GM10248 (cell line): ENCODE measurements at places on chromosomes 1 and 21.

DNA sequence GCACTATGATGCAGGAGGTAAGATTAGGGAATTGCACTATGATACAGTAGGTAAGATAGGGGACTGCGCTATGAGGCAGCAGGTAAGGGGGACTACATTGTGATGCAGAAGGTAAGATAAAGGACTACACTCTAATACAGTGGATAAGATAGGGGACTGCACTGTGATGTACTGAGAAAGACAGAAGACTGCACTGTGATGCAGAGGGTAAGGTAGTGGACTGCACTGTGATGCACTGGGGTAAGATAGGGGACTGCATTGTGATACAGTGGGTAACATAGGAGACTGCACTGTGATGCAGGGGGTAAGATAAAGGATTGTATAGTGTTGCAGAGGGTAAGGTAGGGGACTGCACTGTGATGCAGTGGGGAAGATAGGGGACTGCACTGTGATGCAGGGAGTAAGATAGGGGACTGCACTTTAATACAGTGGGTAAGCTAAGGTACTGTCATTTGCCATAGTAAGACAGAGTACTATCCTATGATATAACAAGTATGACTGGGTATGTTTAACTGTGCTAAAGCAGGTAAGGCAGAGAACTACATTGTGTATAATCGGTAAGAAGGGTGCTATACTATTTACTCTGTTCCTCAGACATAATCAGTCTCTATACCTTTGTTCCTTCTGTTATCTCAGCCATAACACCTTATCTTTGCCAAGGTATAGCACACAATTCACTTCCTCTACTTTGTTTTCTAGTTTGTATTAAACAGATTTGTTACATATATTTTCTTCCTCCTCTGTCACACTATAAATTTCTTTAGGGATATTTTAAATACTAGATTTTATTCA lies 208.5 kb downstream of the BARHL2 start:
- no peak for DNase-seq

DNA sequence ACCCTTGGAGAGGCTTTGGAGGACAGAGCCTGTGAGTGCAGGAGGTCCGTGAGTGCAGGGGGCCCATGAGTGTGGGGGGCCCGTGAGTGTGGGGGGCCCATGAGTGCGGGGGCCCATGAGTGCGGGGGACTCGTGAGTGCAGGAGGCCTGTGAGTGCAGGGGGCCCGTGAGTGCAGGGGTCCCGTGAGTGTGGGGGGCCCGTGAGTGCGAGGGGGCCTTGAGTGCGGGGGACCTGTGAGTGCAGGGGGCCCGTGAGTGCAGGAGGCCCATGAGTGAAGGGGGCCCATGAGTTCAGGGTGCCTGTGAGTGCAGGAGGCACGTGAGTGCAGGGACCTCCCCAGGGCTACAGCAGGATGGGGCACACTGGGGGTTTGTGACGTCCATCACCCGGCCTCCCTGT lies 108.3 kb upstream of the TTC34 start:
- DNase-seq, result no peak

GRCh38 chr1:88401313-88401712 lies 282.8 kb upstream of the PKN2 start:
- DNase-seq, result peak; percentile 37

GRCh38 chr1:26300578-26301275 lies 5.7 kb downstream of the UBXN11 start:
- DNase-seq, result no peak

- DNase-seq, result no peak
Measured at GRCh38 chr1:19430121-19431068, 54.9 kb downstream of the CAPZB start.

DNA sequence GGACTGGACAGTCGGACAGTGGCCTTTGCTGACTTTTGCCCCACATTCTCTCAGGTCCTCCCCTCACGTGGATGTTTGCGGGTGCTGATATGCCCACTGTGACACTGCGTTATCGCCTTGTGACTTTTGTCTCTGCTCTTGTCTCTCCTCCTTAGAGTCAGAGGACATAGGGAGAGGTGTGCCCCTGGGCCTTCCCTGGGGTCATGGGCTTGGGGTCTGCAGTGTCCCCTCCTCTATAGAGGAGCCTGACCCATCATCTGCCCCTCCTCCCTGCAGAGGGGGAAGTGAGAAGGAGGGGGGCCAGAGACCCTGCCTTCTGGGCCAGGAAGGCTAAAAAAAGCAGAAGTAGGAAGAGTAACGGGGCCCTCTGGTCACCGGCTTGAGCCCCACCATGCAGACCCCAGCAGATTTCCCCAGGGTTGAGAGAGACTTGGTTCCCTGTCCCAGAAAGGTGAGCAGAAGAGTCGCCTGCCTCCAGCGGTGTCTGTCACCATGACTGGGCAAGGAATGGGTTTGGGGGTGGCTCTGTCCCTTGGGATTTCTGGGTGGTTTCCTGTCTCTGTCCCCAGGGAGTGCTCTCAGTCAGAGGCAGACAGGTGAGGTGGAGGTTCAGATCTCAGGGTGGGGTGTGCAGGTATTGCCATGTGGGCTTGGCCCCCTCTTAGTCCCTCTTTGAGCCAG lies 13.3 kb downstream of the RPS6KA1 start:
- peak; percentile 38 for DNase-seq

GRCh38 chr1:24927473-24927872 lies 2.6 kb downstream of the RUNX3 start:
- DNase-seq, result no peak

DNA sequence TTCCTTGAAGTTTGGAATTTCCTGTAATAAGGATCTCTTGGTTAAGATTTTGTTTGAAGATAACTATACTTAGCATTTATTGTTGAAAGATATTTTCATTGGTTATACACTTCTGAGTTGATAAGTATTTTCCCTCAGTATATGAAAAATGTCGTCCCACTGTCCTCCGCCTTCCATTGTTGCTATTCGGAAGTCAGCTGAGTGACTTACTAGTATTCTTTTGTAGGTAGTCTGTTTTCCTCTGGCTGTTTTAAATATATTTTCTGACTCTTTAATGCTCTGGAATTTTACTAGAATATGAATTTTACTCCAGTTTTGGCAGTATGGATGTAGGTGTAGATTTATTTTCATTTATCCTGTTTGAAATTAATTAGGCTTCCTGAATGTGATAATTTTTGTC lies 498.7 kb upstream of the NFIA start:
- DNase-seq, result no peak
